Mononuclear cell (primary cell): ENCODE measurements at places on chromosomes 4 and X. TPM values are rescaled to one million over a fixed set of nuclear protein-coding genes. Genes with fewer than 3 reads are reported as not detected.

Gene NAP1L2
- 3.7 TPM for total RNA-seq

Gene PASD1
- not detected for total RNA-seq

Gene MAGEA9B
- not detected for total RNA-seq

Gene PDE5A
- total RNA-seq, result 16.4 TPM

Gene FAM9B
- 0.10 TPM for total RNA-seq

Gene GPC3
- total RNA-seq, result 0.31 TPM

Gene CYSLTR1
- total RNA-seq, result 15.8 TPM

Gene MED28
- 18.5 TPM for total RNA-seq

Gene SERTM2
- total RNA-seq, result under 0.01 TPM
